ENCODE measurements at places on chromosomes 1 and 21.

- DNase-seq, result no peak
Observed at GRCh38 chr1:18408656-18409370, 71.9 kb upstream of the KLHDC7A start.

- no peak for DNase-seq
Observed at GRCh38 chr1:168234846-168235547, 9.2 kb downstream of the SFT2D2 start.

DNA sequence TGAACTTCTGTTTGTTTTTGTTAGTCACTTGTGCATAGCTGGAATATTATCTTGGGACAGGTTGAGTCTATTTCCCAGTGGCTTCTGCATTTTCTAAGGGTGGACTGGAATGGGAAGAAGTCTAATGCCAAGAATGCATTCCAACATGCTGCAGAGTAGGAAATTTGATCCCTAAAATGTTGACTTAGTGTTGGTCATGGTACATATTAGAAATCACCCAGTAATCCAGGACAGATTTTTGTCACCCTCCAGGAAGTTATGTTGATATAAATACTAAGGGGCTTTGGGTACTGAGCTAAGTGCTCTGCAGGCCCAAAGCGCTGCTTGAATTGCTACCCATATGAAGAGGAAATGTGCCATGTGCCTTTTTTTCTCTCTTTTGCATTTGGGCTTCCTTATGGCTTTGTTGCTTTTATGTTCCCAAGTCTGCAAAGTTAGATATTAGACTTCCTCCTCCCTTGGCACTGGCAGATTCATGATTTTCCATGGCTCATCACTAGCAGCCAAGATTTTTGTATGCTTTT, 10.0 kb downstream of the ARID1A start:
- DNase-seq, result no peak

GRCh38 chr1:163250382-163250974, 47.8 kb upstream of the RGS5 start:
- no peak for DNase-seq

- DNase-seq, result no peak
Observed at GRCh38 chr1:117824616-117825015, 104.8 kb downstream of the GDAP2 start.

DNA sequence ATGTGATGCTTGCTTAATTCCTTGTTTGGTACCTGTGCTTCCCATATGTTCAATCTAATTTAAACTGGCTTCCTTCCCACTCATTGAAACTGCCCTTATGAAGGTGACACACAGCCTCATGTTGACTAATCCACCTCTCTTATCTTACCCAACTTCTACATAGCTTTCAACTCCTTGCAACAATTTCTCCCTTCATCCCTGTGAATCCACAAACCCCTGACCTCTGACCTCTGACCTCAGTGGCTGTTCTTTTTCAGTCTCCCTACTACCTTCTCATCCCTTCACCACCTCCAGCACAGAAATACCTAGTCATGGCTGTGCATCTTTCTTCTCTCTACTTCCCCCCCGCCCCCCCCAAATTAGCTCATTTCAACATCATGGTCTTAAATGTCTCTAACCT, 144.5 kb downstream of the TTLL7 start:
- no peak for DNase-seq

Measured in cerebellar nuclear complex (tissue), 1 donor.